Aorta (tissue), 5 donors: ENCODE measurements at places on chromosomes 13 and 19. TPM values are rescaled to one million over a fixed set of nuclear protein-coding genes. Genes with fewer than 3 reads are reported as not detected.

NOTCH3 gene
- 423 TPM for total RNA-seq

NTF4 gene
- not detected for total RNA-seq

SBK3 gene
- total RNA-seq: not detected

EHD2 gene
- 189 TPM for total RNA-seq

OLFM4 gene
- total RNA-seq: 0.39 TPM

MAST1 gene
- total RNA-seq: 0.54 TPM

- H3K4me1 ChIP-seq: no peaks in the 10 kb centered on the region
- no peak for DNase-seq
- H3K4me3 ChIP-seq: no peak overlapping the region
- no peak overlapping the region for H3K27ac ChIP-seq
These were observed 37.3 kb upstream of the PEPD start for GRCh38 chr19:33558856-33559255.

GRCh38 chr13:36966404-36966803, 32.7 kb downstream of the ALG5 start:
- H3K4me1 ChIP-seq: no peaks in the 10 kb centered on the region
- peaks cover 5% of the 10 kb centered on the region for H3K36me3 ChIP-seq
- no peak for DNase-seq
- no peak overlapping the region for H3K4me3 ChIP-seq
- no peak overlapping the region for H3K27ac ChIP-seq

DNA sequence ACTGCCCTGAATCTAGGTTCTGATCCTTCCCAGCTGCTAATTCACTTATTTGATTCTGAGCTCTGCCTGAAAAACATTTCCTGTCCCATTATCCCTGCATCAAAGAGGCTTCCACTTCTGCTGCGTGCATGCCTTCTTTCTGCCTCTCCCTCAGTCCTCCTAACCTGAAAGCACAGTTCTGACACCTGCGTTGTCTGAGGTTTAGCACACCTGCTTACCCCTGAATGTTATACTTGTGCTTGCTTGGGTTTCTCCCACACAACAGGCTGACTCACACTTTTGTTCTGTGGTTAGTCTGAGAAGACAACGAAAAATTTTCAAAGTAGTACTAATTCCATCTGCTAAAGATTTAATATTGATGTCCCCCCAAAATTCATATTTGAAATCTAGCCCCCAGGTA, 3.1 kb upstream of the SOHLH2 start:
- DNase-seq: no peak
- no peaks in the 10 kb centered on the region for H3K27me3 ChIP-seq
- no peak overlapping the region for H3K27ac ChIP-seq
- no peak overlapping the region for H3K4me3 ChIP-seq
- no peaks in the 10 kb centered on the region for H3K4me1 ChIP-seq

- H3K27me3 ChIP-seq: no peaks in the 10 kb centered on the region
- DNase-seq: no peak
- H3K36me3 ChIP-seq: no peaks in the 10 kb centered on the region
- H3K27ac ChIP-seq: no peak overlapping the region
- no peak overlapping the region for H3K4me3 ChIP-seq
- H3K4me1 ChIP-seq: no peaks in the 10 kb centered on the region
These were observed 79.2 kb downstream of the UBL3 start for GRCh38 chr13:29771247-29771646.

- no peak for DNase-seq
- H3K4me1 ChIP-seq: no peaks in the 10 kb centered on the region
- no peak overlapping the region for H3K27ac ChIP-seq
- no peaks in the 10 kb centered on the region for H3K36me3 ChIP-seq
- no peak overlapping the region for H3K4me3 ChIP-seq
- H3K27me3 ChIP-seq: no peaks in the 10 kb centered on the region
These were observed 320.6 kb downstream of the GPC5 start for GRCh38 chr13:91719033-91719432.

DNA sequence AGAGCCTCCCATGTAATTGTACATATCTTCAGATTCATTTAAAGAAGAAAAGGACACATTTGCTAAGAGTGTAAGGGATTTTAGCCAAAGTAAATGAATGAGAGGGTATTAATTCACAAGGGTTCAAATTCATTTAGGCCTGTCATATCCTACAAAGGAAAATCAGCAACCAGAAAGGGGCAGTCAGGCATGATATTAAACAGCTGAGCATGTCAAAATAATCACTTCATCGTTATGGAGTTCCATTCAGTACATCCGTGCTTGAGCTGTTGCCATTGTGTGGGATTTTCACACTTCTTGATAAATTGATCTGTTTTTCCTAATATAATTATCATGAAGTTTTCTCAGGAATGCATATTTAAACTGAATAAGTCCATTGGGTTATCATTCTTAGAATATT, 567.1 kb downstream of the GPC5 start:
- no peaks in the 10 kb centered on the region for H3K36me3 ChIP-seq
- DNase-seq: no peak
- no peak overlapping the region for H3K4me3 ChIP-seq
- no peaks in the 10 kb centered on the region for H3K4me1 ChIP-seq
- no peaks in the 10 kb centered on the region for H3K27me3 ChIP-seq
